ENCODE measurements at places on chromosomes 5 and 9.

- no peak for DNase-seq
These were observed 18.8 kb upstream of the PRLR start for GRCh38 chr5:35248843-35249780.

DNA sequence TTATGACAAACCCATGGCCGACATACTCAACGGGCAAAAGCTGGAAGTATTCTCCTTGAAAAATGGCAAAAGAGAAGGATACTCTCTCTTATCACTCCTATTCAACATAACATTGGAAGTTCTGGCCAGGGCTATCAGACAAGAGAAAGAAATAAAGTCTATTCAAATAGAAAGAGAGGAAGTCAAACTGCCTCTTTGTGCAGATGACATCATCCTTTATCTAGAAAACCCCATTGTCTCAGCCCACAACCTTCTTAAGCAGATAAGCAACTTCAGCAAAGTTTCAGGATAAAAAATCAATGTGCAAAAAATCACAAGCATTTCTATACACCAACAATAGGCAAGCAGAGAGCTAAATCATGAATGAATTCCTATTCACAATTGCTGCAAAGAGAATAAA is 1799.9 kb upstream of the ACO1 start:
- DNase-seq: no peak

DNA sequence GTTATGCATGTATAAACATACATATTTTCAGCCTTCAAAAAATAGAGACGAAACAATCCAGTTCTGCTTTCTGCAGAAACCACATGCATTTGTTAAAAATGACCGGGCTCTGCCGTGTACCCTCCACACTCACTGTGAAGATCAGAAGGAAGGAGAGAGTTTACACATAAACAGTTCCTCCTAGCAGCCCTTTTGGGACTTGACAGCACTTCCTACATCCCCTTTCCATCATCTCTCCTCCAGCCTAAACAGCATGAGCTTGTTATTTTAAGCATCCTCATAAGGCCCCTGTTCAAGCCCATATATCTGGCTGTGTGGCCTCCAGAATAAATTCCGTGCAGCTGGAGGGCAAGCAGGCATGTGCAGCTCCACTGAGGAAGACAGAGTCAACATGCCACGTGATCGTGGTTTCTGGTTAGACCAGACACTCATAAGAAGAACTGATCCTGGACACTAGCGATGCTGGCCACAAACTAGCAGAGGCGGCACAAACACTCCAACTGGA is 42.2 kb downstream of the NIPAL4 start:
- no peak for DNase-seq

GRCh38 chr9:96129747-96130146 is 172.2 kb downstream of the HSD17B3 start:
- DNase-seq: peak; percentile 18

DNA sequence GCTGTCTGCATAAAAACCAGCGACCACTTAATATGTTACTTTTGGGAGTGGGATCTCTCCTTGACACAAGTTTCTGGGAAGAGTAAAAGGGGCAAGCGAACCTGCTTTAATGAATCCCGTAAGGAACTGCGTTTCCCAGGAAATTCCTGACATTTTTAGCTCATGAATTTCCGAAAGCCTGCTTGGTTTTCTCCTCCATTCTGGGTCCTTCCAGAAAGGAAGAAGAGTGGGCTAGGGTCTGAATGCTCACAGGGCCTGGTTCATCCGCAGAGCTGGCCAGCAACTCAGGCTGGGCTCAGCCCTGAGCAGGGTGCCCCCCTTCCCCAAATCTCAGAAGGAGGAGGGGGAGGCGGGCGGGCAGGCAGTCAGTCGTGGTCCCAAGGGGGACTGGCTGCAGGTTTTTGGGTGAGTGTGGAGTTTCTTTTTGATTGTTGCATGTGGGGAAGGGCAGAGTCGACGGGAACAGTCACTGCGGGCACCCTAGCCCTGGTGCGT is 1.2 kb upstream of the PURA start:
- DNase-seq: no peak

- peak; percentile 11 for DNase-seq
These were observed 23.4 kb upstream of the RFX3 start for GRCh38 chr9:3549225-3549624.
